ENCODE measurements at places on chromosomes 3 and 15.

DNA sequence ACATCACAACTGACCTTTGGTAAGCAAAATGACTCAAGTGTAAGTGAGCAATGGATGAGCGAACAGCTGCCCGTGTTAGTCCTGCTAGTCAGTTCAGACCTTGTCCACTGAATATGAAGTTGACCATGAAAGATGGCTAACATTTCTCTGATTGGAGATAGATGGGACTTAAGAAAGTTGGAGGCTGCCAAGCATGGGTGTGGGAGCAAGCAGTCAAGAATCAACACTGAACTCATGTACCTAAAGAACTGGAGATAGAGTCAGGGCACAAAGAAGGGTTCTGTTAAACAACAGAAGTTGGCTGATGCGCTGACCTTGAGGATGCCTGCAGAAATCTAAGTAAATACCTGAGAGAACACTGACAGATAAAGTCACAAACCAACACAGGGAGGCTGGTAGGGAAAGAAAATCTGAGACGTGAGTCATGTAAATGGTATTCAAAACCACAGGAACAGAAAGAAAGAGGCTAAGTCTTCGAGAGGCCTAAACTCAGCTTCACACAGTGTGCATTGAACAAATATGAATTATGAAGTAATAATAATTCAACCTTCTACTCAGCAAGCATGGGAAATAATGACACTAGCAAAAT is 30.7 kb upstream of the ANPEP start:
- no peak for DNase-seq

DNA sequence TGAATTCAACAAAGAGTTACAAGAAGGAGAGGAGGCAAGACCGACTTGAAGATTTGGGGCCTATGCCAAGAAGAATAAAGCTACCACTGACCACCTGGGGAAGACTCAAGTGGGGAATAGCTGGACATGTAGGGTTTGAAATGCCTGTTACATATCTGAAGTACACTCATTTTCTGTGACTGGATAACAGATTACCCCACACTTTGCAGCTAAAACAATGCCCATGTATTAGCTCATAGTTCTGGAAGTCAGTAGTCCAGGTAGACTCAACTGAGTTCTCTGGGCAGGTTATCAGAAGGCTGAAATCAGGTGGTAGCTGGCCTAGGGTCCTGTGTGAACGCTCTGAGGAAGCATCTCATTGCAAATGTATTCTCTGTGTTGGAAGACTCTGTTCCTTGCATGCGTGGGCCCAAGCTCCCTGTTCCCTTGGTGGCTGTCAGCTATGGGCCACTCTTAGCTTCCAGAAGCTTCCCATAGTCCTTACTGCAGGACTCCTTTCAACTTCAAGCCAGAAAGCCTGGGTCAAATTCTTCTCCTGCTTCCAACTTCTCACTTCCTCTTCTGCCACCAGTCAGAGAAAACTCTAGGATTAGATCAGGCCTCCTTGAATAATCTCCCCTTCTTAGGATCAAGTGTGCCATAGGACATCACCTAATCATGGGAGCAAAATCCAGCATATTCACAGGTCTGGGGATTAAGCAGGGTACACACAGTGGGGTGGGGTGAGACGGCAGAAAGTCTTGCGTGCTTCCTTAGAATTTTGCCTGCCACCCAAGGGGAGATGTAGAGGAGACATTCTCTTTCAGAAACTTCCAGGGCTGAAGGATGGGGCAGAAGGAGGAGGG is 187.8 kb downstream of the SHQ1 start:
- no peak for DNase-seq

GRCh38 chr15:96851613-96852012 is 521.1 kb downstream of the NR2F2 start:
- no peak for DNase-seq

DNA sequence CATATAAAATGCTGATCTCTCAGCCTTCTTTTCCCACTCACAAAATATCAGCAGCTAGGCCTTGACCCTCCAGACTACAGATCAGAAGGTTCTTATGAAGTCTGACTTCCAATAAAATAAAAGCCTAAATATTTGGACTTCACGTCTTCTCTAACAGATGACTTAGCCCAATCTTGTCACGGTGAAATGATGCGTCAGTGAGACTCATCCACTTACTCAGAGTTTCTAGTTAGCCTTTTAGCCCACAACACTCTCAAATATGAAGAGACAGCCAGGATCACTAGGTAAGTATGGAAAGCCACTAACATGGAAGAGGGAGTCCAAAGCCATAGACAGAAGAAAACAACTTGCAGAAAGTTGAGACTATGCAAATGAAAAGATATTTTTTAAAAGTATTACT is 601.2 kb downstream of the PYDC2 start:
- no peak for DNase-seq

DNA sequence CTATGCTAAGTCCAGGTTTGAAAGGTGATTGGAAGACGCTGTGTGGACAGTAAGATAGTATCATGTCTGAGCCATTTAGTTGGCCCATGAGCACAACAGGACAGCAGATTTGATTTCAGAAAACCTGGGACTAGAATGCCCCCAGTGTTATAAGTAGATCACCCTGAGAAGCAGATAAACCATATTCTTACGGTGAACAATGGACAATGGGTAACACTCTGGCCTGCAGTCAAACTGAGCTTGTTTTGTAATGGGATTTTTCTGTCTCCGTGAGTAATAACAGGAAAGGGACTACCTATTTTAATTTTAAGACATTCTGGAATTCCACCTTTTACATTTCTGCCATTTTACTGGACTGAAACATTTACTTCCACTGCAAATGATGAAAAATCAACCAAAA is 71.5 kb downstream of the LDHAL6B start:
- no peak for DNase-seq

- no peak for DNase-seq
Observed at GRCh38 chr15:39232512-39232911, 348.4 kb upstream of the THBS1 start.

- DNase-seq: peak; percentile 22
Observed at GRCh38 chr3:181700168-181701087, 11.3 kb upstream of the SOX2 start.

DNA sequence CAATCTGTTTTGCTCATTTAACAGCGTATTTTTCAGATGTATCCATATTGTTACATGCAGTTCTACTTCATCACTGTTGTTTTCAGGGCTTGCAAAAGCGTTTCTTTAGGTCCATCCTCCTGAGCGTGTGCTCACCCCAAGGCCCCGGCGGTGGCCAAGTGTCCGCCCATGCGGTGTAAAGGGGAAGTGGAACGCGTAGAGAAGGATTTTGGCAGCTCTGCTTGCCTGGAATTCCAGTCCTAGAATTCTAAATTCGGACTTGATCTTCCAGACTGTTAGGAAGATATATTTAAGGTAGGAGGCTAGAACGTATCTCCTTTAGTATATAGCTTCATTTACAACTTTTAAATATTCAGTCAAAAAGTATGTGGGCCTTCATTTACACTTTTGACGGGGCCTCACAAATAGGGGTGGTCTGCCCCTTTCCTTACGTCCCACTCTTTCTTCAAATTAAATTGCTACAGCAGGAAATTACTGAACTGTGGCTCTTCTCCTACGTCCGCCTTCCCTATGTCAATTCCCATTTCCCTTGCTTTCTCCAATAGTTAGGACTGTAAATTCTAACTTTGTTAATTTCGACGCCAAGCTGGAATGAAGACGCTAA is 609 bp upstream of the TBC1D23 start:
- DNase-seq: no peak

DNA sequence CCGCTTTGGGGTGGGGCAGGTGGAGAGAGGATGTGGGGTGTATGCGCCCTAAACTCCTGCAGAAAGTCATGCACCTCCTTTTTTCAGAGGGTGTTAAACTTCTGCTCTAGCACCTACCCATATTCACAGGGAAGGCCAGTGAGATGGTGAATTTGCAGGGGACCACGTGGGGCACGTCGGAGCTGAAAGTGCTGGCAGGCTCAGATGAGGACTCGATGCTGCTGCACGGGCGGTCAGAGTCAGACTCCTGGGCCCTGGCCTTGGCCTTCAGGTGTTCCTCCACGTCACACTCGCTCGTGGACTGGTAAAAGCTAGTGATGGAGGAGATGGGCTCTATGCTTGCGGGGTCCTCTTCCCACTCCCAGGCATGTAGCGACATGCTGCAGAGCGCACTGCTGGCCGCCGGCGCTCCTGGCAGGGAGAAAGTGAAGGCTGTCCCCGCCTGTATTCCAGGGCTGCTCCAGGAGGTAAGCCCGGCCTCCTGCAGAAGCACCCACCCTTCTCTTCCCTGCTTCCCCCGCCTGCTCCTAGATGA is 883 bp downstream of the CFAP92 start:
- no peak for DNase-seq

DNA sequence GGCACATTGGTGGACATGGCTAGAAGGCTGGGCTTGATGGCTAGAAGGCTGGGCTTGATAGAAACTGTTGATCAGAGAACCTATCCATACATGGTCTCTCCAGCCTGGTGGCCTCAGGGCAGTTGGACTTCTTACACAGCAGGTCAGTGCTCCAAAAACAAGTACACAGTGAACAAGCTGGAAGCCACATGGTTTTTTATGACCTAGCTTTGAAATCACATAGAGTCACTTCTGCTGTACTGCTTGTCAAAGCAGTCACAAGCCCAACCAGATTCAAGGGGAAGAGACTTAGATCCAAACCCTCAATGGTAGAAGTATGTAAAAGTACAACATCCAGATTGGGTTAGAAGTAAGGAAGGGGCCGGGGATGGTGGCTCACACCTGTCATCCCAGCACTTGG is 89.4 kb upstream of the HES1 start:
- DNase-seq: no peak
